Right cardiac atrium (tissue), 5 donors: ENCODE measurements at places on chromosomes 1 and 21. TPM values are rescaled to one million over a fixed set of nuclear protein-coding genes. Genes with fewer than 3 reads are reported as not detected.

PDZK1IP1 gene
- 0.23 TPM for polyA plus RNA-seq

DPT gene
- polyA plus RNA-seq, result 77.0 TPM

TRABD2B gene
- polyA plus RNA-seq, result 6.7 TPM

KRTCAP2 gene
- polyA plus RNA-seq, result 217 TPM

GBP7 gene
- polyA plus RNA-seq, result 0.05 TPM

FUCA1 gene
- polyA plus RNA-seq, result 15.5 TPM

OLIG2 gene
- not detected for polyA plus RNA-seq

HEYL gene
- 22.6 TPM for polyA plus RNA-seq

GSTM1 gene
- polyA plus RNA-seq, result 38.9 TPM

ID3 gene
- 208 TPM for polyA plus RNA-seq

GPX7 gene
- 13.6 TPM for polyA plus RNA-seq

UBE4B gene
- 24.1 TPM for polyA plus RNA-seq

CFHR5 gene
- not detected for polyA plus RNA-seq

OXCT2 gene
- 4.3 TPM for polyA plus RNA-seq

SPRR1A gene
- not detected for polyA plus RNA-seq

DAB1 gene
- 2.5 TPM for polyA plus RNA-seq

MROH9 gene
- polyA plus RNA-seq, result not detected

RHD gene
- 0.16 TPM for polyA plus RNA-seq

RNU1-4 gene
- polyA plus RNA-seq, result not detected

SH3GLB1 gene
- polyA plus RNA-seq, result 38.8 TPM

HSD3B2 gene
- polyA plus RNA-seq, result not detected

FTCD gene
- 1.00 TPM for polyA plus RNA-seq

C1orf210 gene
- 0.07 TPM for polyA plus RNA-seq

FNBP1L gene
- 13.1 TPM for polyA plus RNA-seq

PGLYRP3 gene
- polyA plus RNA-seq, result not detected

DNASE2B gene
- polyA plus RNA-seq, result not detected

APOBEC4 gene
- polyA plus RNA-seq, result not detected

NRIP1 gene
- polyA plus RNA-seq, result 4.1 TPM

TMPRSS15 gene
- polyA plus RNA-seq, result not detected

OR2W3 gene
- polyA plus RNA-seq, result not detected

FCRL6 gene
- polyA plus RNA-seq, result 0.11 TPM

CBR3 gene
- 6.2 TPM for polyA plus RNA-seq

GLMN gene
- 6.9 TPM for polyA plus RNA-seq

SLAMF1 gene
- 0.18 TPM for polyA plus RNA-seq

TDRD10 gene
- 4.9 TPM for polyA plus RNA-seq

ZMYND12 gene
- polyA plus RNA-seq, result 1.7 TPM

C1orf94 gene
- not detected for polyA plus RNA-seq

LTN1 gene
- polyA plus RNA-seq, result 4.8 TPM

RC3H1 gene
- 4.3 TPM for polyA plus RNA-seq

RRP1B gene
- 4.7 TPM for polyA plus RNA-seq

OR2L8 gene
- polyA plus RNA-seq, result not detected

TMEM54 gene
- 9.9 TPM for polyA plus RNA-seq

ITSN1 gene
- polyA plus RNA-seq, result 32.8 TPM

MUL1 gene
- 22.1 TPM for polyA plus RNA-seq

PTGFR gene
- polyA plus RNA-seq, result 0.72 TPM

THEMIS2 gene
- polyA plus RNA-seq, result 5.1 TPM

B3GALT2 gene
- 25.5 TPM for polyA plus RNA-seq

S100A9 gene
- 69.9 TPM for polyA plus RNA-seq

CCDC28B gene
- 26.9 TPM for polyA plus RNA-seq

ITLN2 gene
- polyA plus RNA-seq, result 0.88 TPM

AIRE gene
- polyA plus RNA-seq, result 0.05 TPM

CELA3A gene
- polyA plus RNA-seq, result not detected

CYP2J2 gene
- 75.3 TPM for polyA plus RNA-seq

OSCP1 gene
- polyA plus RNA-seq, result 6.7 TPM

LAMB3 gene
- polyA plus RNA-seq, result 4.9 TPM

MAB21L3 gene
- not detected for polyA plus RNA-seq
